Stimulated activated CD4-positive, alpha-beta T cell treated with anti-CD3 and anti-CD28 coated beads, Interleukin-12 subunit alpha, Interleukin-12 subunit beta, amount 100 ng/mL, for 4 hours (primary cell): ENCODE measurements at places on chromosomes 6 and 20.

DNA sequence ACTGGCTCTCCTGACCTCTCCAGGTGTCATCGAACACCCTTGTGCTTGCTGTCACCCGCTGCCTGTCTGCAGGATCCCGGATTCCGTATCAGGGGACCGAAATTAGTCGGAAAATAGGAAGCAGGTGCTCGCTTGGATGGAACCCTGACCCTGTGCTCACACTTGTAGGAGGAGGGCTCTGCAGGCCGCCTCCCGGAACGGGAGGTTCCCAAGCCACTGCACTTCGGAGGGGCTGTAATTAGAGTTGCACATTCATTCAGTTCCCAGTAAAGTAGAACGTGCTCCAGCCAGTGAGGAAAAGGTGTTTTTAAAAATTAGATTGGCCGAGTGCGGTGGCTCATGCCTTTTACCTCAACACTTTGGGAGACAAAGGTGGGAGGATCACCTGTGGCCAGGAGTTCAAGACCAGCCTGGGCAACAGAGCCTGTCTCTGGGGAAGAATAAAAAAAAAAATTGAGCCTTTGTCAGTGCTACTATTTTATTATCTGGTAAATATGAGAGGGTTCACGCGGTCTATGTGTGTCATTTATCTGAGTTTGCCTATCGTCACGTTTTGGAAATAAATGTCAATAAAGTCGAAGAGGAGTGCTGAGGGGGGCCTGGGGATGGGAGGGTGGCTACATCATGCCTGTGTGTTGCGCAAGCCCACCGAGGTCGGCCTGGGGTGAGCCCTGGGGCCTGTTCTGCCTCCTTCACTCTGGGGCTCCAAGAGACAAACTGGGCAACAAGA is 1.5 kb upstream of the GMEB2 start:
- peak; percentile 68 for DNase-seq

GRCh38 chr6:151544453-151544852 is 50.6 kb downstream of the CCDC170 start:
- DNase-seq = no peak

DNA sequence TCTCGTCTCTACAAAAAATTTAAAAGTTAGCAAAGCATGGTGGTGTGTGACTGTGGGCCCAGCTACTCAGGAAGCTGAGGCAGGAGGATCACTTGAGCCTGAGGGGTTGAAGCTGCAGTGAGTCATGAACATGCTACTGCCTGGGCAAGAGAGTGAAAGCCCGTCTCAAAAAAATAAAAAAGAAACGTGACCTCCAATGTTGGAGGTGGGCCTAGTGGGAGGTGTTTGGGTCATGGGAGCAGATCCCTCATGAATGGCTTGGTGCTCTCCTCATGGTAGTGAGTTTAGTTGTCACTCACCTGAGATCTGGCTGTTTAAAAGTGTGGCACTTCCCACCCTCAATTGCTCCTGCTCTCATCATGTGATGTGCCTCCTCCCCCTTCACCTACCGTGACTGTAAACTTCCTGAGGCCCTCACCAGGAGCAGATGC is 24.3 kb downstream of the RBL1 start:
- peak; percentile 10 for DNase-seq

GRCh38 chr6:6557886-6558285 is 30.6 kb upstream of the LY86 start:
- DNase-seq = no peak

DNA sequence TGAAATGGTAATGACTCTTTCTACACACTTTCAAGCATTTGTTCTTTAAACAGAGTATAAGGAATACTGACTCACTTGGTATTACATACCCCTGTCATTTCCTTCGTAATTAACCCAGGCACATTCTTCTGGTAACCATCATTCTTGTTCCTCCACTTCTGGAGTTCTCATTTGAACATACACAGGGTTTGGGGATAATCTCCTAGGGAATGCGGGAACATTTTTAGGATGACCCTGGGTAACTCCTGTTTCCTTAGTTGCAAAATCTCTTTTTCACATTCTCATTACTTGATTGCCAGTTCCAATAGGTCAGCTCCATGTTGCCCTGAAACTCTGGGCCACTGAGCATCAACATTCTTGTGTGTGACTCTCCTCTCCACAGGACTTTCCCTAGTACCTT is 51.5 kb upstream of the E2F3 start:
- DNase-seq = no peak

DNA sequence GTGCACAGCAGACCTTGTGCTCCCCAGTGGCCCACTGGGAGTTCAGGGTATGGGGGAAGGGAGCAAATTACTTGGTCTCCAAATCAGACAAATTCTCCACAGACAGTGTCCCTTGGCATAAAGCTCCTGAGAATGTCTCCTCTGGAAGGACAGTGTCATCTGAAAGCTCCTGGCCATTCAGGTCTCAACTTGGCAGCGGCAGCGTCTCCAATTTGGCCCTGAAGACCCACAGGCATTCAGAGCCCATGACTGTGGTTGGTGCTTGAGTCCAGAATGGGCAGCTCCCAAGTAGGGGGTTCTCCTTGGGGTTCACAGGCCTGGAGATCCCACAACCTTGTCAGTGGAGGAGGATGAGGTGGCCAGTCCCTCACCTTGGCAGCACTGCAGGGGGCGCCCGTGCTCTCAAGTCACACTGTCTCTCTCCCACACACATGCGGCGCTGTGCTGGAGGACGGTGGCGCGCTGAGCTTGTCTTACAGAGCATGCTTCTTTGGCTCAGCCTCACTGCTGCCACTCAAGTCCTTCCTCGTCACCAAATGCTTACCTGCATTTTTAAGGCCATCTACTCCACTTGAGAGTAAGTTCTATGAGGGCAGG is 20.7 kb downstream of the DYNLRB1 start:
- peak; percentile 52 for DNase-seq

DNA sequence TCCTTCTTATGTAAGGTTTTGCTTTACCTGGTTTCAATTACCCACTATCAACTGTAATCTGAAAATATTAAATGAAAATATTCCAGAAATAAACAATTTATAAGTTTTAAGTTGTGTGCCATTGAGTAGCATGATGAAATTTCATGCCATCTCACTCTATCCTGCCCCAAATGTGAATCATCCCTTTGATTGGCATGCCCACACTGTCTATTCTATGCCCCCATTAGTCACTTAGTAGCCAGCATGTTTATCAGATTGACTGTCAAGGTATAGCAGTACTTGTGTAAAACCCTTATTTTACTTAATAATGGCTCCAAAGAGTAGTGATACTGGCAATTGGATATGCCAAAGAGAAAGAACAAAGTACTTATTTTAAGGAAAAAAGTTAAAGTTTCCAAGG is 403.8 kb downstream of the ADGRB3 start:
- DNase-seq = no peak

- no peak for DNase-seq
Observed at GRCh38 chr6:90497411-90497810, 89.5 kb downstream of the MAP3K7 start.

DNA sequence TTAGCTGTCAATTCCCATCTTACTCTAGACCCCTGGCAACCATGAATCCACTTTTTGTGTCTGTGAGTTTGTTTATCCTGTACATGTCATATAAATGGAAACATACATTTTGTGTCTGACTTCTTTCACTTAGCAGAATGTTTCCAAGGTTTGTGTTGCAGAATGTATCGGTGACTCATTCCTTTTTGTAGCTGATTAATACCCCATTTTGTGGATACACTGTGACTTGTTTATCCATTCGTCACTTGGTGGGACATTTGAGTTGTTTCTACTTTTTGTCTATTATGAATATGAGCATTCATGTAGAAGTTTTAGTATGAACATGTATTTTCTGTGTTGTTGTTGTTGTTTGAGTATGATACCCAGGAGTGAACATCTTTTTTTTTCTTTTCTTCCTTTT is 21.4 kb downstream of the CDYL start:
- DNase-seq = no peak

DNA sequence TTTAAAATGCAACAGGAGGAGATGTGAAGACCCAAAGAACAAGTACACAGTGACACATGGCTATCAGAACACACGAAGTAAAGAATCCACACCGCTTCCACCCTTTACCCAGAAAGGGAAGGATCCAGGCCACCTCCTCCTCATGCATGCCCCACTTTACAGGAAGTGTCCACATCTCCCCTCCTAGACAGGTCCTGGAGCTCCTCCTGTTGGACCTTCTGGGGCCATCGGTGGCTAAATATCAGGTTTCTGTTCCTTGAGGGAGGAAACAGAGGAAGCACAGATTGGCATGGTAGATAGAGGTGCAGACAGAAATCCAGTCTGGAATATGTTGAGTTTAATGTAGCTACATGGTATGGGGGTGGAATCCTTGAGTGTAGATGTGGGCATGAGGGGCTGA is 10.9 kb downstream of the NINL start:
- DNase-seq = no peak

GRCh38 chr6:32832535-32832934 is 6.0 kb downstream of the TAP2 start:
- no peak for DNase-seq

- DNase-seq = no peak
Observed at GRCh38 chr6:87174078-87174579, 18.8 kb downstream of the ZNF292 start.

- no peak for DNase-seq
Observed at GRCh38 chr20:47610945-47611250, 109.2 kb downstream of the NCOA3 start.

- no peak for DNase-seq
Observed at GRCh38 chr6:170225852-170226417, 64.9 kb downstream of the DLL1 start.

DNA sequence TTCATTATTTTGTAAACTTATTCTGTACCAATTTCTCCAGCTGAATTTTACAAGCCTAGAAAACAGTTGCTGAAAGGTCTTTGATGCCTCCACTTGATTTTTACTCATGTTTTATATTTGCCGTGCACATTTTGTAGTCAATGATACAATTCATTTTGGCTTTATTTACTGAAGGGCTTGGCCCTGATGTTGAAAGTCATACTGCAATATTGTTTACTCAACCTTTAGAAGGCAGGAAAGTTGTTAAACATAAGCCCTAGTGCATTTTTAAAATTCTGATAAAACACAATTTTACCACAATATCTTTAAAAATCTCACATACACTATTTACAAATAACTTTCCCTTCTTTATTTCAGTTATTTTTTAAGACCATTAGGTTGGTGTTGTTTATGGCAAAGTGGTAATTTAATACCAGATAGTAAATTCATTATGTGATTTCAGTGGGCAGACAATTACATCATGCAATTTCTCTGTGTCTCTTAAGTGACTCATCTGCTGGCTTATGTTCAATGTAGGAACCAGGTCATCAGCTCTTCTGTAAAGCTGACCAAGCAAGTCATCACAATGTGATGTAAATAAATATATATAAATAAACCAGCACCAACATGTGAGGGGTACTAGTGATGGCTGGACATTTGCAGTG is 121.1 kb upstream of the SLC35B3 start:
- DNase-seq = no peak
